Stimulated activated CD4-positive, alpha-beta T cell treated with anti-CD3 and anti-CD28 coated beads, Interleukin-1b, Interleukin-23, amount 100 ng/mL, for 1 hour (primary cell): ENCODE measurements at places on chromosomes 4 and X.

DNA sequence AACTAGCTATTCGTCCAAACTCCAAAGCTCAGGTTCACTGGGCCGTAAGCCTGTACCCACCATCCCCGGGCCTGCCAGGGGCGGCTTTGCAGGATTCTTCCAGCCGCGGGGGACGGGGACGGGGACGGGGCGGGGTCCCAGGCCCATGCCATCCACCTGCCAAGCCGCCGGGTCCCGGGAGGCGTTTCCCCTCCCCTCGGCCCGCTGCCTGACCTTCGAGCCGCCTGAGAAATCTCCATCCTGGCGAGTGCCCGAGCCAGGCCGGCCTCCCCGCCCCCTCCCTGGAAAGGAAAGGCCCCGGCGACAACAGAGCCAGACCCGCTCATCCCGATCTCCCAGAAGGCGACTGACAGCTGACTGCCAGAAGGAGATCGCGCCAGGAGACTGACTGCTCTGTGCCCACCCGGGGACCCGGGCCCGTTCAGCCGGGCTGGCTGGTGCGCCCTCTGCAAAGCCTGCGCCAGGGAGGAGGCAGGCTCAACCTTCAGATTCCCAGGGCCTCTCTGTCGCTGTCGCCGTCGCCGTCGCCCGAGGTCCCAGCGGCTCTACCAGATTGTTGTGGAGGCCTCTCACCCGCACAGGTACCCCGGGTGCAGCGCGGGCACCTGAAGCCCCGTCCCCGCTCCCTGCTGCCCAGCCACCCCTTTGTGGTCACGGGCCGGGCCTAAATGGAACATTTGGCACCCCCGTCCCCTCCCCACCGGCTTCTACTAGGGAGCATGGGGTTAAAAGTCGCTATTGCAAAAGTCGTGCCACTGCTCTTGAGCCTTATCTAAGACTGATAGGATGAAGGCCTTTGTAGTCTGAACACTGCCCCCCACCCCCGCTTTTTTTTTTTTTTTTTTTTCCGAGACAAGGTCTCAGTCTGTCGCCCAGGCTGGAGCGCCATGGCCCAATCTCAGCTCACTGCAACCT is at the start of gene RGN:
TSS of gene RGN (plus strand) at position 315 of the 915 bp plus-strand sequence. CDS start 2,702 bp downstream, outside the sequence.
- DNase-seq: no peak

DNA sequence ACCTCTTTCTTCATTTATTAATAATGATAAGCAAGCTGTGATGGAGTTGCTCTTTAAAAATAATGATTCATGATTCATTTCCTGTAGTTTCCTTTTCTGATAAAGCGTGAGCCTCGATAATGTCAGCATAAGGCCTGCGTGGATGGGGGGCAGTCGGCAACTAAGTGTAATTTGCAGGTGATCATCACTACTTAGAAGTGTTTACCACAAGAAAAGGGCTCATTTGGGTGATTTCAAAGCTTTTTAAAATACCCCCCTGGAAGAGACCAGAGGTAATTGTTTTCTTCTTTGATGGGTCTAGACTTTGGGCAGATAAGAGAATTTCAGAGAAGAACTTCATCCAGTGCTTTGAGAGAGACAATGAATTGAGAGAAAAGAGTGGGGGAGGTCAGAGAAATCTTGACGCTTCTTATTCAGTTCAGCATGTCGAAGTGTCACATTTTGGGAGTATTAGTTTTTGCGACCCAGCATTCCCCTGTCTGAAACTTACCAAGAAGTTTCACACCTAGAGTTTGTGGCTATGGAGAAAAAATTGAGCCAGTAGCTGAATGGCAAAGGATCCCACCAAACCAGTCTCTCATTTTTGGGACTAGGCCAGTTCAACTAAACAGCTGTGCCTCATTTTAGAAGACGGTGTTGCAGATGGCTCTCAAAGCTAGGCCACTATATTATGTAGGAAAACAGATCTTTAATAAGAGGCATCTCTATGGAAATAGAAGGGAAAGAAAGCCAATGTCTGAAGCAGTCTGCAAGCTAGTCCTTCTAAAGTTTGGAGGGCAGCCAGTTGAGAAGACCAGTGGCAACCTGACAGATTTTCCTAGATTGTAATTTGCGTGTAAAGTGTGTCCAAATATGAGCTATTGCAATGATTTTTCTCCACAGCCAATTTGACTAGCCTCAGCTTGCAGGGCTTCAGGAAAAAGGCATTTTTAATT is 171.0 kb upstream of the PPP1R2C start:
- DNase-seq: no peak

DNA sequence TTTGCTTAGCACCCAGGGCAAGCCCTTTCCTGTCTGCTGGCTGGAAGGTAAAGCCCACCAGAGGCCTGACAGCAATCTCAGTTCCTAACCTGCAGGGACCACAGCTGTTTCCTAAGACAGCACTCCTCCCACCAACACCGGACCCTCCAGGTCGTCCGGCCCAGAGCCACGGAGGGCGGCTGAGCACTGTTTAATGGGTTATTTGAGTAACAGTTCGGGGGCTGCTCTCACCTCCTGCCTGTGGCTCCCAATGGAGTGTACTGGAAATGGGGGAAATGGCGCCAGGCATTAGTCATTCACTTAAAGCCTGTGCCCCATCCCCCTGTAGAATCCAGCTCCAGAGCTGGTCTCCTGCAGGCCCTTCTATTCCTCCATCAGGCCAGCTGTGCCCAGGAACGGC is 81.6 kb upstream of the ADRA2C start:
- no peak for DNase-seq

GRCh38 chr4:3630598-3631543 is 98.6 kb upstream of the LRPAP1 start:
- DNase-seq: no peak

DNA sequence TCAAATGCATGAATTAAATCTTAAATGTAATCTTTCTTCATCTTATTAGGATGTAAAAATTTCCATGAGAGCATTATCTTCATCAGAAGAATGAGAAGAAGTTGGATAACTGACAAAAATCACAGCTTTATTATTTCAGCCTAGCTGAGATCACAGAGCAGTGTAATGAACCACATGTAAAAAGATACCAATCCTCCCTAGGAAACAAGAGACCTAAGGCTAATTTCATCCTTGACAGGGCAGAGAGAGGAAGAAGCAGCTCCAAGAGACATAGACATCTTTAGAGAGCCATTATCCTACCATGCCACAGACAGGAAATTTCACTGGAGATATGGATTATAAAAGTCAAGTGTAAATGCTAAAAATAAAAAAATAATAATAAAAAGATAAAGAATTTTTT is 40.9 kb upstream of the IL15 start:
- DNase-seq: no peak

DNA sequence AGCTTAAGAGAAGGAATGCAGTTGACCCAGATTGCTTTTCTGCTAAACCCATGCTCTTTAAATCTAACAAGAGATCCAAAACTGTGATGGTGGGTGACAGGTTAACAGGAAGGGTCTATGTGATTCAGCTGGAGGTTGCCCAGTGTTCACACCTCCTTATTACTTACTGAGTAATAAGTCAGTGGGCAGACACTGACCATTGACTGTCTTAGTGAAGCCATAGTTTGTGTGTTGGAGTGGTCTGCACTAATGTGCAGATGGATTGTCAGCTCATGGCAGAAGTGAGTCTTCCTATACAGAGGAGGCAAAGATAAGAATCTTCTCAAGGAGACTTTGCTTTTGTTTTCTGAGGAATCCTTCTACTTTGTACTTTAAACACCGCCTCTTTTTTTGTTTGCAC is 15.2 kb upstream of the RUFY3 start:
- DNase-seq: no peak

- no peak for DNase-seq
Observed at GRCh38 chrX:155767051-155767875, 113.9 kb upstream of the VAMP7 start.

- DNase-seq: no peak
Observed at GRCh38 chr4:187780070-187780469, 215.5 kb upstream of the ZFP42 start.

GRCh38 chr4:85151786-85152185 is 185.3 kb upstream of the WDFY3 start:
- no peak for DNase-seq

GRCh38 chr4:141339391-141339790 is 118.7 kb downstream of the ZNF330 start:
- DNase-seq: no peak

- DNase-seq: no peak
Observed at GRCh38 chr4:100875296-100876068, 357.7 kb upstream of the EMCN start.

GRCh38 chrX:40349251-40349650 is 231.5 kb upstream of the ATP6AP2 start:
- DNase-seq: no peak

DNA sequence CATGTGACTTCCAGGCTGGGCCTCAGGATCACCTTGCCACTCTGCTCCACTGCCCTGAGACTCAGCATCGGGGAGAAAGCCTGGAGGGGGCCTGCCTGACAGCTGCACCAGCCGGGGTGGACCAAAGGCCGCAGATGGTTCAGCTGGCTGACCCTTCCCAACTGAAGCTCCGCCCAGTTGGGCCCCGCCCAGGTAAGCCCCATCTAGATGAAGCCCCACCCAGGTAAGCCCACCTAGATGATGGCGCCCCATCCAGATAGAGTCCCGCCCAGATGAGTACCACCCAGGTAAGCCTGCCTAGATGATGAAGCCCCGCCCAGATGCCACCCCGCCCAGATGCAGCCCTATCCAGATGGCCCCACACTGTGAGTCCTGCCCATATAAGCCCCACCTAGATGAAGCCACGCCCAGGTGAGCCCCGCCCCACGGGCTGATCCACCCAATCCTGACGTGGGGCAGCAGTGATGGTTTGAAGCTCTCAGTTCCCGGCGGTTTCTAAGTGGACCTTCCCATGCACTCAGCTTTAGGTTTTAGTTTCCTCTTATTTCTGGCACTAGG is 10.0 kb downstream of the ZFYVE28 start:
- DNase-seq: no peak

DNA sequence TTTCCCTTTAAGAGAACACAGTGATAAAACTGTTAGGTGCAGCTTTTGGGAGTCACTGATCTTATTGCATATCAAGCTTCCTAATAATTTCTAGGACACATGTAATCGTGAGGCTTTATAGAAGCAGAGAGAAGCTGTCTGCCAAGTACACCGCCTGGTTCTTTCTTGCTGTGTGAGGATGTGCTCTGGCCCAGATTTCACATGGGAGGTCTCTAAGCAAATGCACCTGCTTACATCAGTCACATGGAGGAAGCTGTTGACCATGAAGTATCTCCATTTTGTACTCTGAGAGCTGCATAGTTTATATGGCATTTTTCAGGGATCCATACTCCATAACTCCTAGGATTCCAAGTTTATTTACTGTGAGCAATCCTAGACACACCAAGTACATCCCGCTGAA is 37.1 kb downstream of the RGS12 start:
- DNase-seq: no peak

- DNase-seq: peak; percentile 65
Observed at GRCh38 chr4:86934771-86935565, at the start of gene AFF1. AFF1 (plus strand) TSS chr4:86935011; CDS start chr4:86948534, 13,523 bp downstream.

GRCh38 chr4:75881476-75881875 is 20.8 kb downstream of the PPEF2 start:
- no peak for DNase-seq

DNA sequence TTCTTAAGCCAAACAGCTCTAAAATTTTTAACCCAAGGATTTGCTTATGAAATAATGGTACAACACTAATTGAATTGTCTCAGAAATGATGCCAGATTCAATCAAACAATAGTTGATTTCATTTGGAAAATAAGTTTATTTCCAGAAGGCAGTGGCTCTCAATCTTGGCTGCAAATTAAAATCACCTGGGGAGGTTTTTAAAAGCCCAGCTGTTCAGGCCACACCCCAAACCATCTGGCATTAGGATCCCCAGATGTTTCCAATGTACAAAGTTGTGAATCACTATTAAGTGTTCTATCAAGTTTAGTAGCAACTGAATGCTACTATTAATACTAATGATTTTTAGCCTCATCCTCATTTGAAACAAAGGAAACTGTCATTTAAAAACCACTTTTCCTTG is 22.2 kb downstream of the TMEM184C start:
- no peak for DNase-seq
